NCI-H2227 treated with DMSO at 0.1 percent for 48 hours (cell line): ENCODE measurements at places on chromosomes 7 and 10.

DNA sequence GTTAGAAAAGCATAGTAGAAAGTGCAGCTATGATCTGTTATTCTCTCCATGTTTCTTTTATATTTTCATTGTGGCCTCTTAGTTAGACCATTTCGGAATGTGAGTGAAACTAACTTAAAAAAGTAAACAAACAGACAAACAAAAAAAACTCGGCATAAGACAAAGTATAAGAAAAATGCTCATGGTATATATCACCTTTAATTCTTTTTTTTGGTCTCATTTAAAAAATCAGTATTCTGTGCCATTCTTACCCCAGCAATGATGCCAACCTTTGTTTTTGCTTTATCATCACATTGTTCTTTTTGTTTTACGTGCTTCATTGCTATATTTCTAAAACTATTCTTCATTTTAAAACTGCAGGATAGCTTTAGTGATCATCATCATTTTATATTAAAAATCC is 2.8 kb upstream of the TMEM229A start:
- DNase-seq = no peak

DNA sequence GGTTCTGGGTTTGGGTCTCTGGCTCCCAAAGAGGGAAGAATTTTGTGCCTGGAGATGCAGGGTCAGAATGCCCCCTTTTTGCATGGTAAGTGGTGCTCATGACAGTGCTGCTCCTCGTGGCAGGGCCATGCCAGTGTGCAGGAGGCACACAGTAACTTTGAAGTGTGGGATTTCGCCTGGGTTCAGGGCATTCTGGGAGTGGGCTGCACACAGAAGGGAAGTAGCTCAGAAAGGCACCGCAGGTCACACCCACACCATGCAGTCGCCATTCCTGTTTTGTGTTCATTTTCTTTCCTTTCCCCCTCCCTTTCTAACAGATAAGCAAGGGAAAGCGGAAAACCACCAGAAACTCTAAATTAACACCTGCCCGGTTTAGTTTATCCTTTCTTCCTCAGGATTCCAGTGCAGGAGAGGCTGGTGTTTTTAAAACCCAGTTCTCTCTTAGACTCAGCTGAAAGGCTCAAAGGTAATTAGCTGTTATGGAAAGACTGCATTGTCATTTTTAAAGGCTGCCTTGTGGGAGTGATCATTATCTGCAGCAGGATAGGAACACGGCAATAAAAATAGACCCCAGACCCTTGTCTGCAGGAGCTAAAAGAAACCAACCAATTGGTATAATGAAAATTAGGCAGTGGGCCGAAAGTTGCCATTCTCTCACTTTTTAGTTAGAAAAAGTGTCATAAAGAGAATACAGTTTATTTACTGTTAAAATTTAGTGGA is 50.2 kb downstream of the EEPD1 start:
- peak; percentile 70 for DNase-seq

DNA sequence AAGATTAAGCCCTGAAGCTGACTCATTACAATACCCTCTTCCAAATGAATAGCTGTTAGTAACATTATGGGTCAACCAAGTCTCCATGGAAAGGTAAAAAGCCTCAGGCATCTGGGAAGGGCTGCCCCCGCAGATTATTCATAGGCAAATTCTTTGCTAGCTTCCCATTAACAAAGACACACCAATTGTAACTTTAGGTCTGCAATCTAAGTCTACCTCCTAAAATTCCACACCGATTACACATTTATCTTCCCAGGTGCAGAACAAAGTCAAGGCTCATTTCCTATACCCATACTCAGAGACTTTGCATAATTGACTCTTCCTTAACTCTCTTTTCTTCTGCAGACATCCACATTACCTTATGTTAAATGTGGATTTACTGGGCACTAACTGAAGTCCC is 826.3 kb upstream of the MBL2 start:
- no peak for DNase-seq

- DNase-seq = no peak
Observed at GRCh38 chr7:26055241-26055640, 96.8 kb upstream of the NFE2L3 start.

GRCh38 chr10:51075043-51075872 is 971 bp downstream of the PRKG1 start:
- DNase-seq = no peak

DNA sequence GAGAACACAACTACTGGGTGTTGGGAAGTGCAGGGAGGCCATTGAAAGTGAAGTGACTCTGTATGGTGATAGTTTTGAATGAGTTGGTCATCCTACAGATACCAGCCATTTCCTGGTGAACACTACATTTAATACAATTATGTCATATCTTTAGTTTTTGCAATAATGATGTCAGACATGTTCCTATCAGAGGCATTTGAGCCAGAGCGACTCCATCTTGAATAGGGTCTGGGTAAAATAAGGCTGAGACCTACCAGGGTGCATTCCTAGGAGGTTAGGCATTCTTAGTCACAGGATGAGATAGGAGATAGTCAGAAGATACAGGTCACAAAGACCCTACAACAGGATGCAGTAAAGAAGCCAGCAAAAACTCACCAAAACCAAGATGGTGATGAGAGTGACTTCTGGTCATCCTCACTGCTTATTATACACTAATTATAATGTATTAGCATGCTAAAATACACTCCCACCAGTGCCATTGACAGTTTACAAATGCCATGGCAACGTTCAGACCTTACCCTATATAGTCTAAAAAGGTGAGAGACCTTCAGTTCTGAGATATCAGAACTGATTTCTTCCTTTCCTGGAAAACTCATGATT is 28.2 kb downstream of the ADK start:
- no peak for DNase-seq

GRCh38 chr7:67823345-67823744 is 826.7 kb downstream of the TYW1 start:
- DNase-seq = no peak

GRCh38 chr10:77386365-77386764 is 251.2 kb downstream of the KCNMA1 start:
- no peak for DNase-seq

DNA sequence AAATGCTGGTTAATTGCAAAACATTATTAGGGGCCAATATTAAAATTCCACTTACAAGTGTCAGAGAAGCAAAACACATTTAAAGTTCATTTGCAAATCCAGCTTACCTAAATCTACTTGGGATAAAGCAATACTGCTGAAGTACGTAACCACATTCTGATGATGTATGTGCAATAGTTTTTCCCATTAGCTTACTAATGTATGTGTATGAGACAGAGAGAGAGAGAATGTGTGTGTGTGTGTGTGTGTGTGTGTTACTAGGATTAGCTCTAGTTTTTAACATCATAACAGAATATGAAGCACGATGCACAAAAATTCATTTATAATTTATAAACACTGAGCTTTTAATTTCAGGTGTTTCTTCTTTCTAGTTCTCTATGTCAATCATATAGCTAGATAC is 1074.2 kb upstream of the C7orf33 start:
- DNase-seq = no peak

DNA sequence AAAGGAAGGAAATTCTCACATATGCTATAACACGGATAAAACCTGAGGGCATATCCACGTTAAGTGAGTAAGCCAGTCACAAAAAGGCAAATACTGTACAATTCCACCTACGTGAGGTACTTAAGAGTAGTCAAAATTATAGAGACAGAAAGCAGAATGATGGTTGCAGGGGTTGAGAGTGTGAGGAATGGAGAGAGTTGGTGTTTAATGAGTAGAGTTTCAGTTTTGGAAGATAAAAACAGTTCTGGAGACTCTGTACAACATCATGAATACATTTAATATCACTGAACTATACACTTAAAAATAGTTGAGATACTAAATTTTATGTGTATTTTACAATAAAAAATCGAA is 95.1 kb downstream of the SNX13 start:
- DNase-seq = no peak

- no peak for DNase-seq
Observed at GRCh38 chr10:63518690-63519288, 2.4 kb upstream of the REEP3 start.

DNA sequence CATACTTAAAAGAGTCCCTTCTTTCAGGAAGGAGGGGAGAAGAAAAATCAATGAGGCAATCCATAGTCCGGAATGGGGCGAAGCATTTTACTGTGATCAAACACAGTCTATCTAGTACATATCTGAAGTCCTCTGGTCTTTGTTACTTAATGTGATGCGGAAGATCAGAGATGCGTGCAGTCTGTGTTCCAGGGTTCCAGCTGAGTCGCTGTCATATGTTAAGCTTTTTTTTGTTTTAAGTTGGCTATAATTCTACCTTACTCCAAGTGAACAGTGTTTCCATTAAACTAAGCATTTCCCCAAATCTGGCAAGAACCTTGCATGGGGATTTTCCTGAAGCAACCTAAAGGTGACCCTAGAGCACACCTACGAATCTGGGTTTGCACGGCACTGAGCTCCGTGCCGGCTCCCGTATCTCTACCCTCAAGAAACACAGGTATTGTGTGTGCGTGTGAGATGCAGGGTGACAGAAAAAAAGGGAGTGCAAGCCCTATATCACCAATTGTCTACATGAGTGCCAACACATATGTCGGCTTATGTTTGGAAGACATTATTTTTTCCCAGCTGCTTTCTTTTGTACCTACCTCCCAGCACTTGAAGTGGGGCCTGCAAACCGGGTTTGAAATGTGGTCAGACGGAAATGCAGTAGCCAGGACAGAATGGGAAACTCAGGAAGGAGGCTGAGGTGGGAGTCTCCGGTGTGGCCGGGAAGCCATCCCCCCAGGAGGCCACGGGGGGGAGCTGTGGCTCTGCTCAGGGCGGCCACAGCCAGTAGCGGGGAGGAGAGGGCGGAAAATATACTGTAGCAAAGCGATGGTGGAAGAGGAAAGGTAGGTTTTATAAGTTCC is 435.8 kb upstream of the MGMT start:
- DNase-seq = no peak

- DNase-seq = no peak
Observed at GRCh38 chr10:106033065-106033464, 1131.4 kb downstream of the SORCS1 start.

DNA sequence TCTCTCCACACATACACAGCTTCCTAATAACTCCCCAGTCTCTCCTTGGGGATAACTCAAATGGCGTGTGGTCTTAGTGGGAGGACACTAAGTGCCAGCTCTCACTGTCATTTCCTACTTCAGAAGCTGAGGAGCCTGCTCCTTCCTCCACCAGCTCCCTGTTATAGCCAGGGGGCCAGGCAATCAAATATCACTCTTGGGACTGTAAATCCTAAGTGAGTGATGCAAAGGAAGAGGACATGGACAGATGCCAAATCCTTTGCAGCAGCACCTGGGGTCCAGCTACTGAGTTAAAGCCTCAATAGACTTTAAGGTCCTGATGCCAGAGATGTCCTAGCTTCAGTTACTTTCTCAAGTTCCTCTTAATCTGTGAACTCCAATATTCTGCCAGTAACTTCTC is 34.1 kb downstream of the SEM1 start:
- DNase-seq = no peak

DNA sequence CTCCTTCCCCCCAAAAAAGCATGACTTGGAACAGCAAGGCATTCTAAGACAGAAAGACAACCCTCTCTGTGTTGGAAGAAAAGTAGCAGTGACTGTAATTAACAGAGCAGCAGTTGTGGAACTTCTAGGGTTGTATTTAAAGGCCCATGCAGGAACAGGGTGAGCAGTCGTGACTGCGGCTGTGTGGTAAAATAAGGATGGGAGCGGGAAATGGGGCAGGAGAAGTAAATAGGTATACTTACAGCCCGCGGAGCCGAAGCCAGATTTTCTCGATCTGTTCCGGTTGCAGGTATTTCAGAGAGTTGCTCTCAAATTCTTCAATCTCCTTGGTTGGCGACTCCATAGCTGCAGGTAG is 179 bp downstream of the PDE1C start:
- no peak for DNase-seq

DNA sequence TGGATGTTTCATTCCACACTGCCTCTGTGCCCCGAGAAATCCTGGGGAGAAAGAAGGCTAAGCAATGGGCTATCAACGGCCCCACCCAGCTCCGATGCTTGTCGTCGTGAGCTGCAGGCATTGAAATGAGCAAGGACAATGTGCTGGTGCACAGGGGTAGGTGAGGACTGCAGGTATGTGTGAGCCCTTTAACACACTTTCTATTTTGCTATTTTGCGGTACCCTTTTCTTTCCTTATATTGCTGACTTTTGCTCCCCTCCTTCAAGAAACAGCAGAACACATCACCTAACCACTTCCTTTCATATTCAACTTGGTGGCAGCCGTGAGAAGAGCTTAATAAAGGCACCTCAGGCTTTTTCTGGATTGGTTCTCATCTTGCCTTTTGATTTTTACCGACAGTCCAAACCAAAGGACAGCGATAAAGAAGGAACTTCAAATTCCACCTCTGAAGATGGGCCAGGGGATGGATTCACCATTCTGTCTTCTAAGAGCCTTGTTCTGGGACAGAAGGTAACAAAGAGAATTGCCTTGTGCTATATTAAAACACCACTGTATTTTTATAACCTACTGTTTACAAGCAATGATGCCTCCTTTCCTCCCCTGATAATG is 39.2 kb downstream of the AIFM2 start:
- no peak for DNase-seq

GRCh38 chr7:32251659-32252058 is 181.5 kb upstream of the PDE1C start:
- no peak for DNase-seq

- DNase-seq = no peak
Observed at GRCh38 chr10:113291413-113291812, 261.4 kb upstream of the HABP2 start.

GRCh38 chr7:74583630-74584029 is 73.9 kb upstream of the GTF2I start:
- DNase-seq = no peak

GRCh38 chr7:37052705-37053104 is 328.4 kb upstream of the AOAH start:
- no peak for DNase-seq
